Tibial nerve (tissue), 4 donors: ENCODE measurements at places on chromosomes 3 and 15. TPM values are rescaled to one million over a fixed set of nuclear protein-coding genes. Genes with fewer than 3 reads are reported as not detected.

Gene HRG
- not detected for total RNA-seq

Gene SERPINI2
- total RNA-seq, result not detected

Gene MAPKBP1
- total RNA-seq, result 45.3 TPM

- DNase-seq, result no peak
These were observed 60.9 kb downstream of the TGFBR2 start for GRCh38 chr3:30667280-30667651.

GRCh38 chr15:90000186-90001001, 730 bp upstream of the ZNF710 start:
- DNase-seq, result no peak

- no peak for DNase-seq
These were observed 20.7 kb downstream of the TBC1D2B start for GRCh38 chr15:78056714-78057269.

DNA sequence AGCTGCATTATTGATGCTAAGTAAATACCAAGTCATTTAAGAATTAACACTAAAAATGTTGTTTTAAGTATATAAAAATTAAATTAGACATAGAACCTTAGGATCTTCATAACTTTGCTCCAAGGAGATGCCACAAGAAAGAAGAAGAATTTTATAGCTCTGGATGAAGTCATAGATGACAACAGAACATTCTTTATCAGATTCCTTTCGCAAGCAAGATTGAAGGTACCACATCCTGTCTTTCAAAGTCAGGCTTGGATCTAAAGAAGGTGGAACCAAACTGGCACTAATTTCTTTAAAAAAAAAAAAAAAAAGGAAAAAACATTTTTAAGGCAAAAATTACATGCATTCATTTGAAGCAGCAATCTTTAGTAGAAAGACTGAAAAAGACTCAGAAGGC, 62.5 kb downstream of the POLQ start:
- DNase-seq, result no peak

Gene CAV3
- total RNA-seq, result not detected

- DNase-seq, result no peak
These were observed 107.6 kb upstream of the BFSP2 start for GRCh38 chr3:133292296-133292695.

- peak; percentile 8 for DNase-seq
These were observed 155.9 kb upstream of the FEZF2 start for GRCh38 chr3:62529230-62529629.

- peak; percentile 45 for DNase-seq
These were observed 46.6 kb upstream of the MDFIC2 start for GRCh38 chr3:70358978-70359580.

Gene CD200
- total RNA-seq, result 12.6 TPM

DNA sequence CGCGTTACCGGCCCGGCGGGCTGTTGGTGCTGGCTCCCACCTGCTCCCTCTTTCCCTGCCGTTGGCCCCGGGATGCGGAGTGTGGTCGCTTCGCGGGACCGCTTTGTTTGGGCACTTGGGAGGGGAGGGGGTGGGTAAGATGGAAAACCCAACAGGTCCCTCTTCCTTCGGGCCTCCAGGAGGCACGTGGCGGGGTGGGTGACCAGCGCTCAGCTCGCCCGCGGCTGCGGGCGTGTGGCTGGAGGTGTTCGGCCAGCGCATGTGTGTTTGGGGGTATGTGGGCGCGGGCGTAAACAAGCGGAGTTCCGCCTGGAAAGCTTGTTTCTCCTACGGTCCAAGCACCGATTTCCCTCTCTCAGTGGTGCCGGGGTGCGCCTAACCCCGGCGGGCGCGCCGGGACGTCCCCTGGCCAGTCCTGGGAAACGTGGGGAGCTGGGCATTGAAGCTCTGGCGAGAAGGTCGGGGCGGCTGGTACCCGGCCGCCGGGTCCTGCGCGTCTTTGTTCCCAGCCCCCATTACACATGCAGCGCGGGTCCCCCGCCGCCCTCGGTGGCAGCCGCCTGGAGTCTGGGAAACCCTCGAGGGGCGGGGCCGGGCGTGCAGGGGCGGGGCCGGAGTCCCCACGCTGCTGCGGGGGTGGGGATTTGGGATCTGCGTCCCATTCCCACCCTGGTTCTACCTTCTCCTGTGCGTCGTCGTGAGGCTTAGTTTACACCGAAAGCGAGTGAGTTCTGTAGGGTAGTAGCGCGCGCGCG, 1.4 kb downstream of the ACVR2B start:
- peak; percentile 57 for DNase-seq

GRCh38 chr3:129271674-129272073, 7.0 kb upstream of the HMCES start:
- no peak for DNase-seq

DNA sequence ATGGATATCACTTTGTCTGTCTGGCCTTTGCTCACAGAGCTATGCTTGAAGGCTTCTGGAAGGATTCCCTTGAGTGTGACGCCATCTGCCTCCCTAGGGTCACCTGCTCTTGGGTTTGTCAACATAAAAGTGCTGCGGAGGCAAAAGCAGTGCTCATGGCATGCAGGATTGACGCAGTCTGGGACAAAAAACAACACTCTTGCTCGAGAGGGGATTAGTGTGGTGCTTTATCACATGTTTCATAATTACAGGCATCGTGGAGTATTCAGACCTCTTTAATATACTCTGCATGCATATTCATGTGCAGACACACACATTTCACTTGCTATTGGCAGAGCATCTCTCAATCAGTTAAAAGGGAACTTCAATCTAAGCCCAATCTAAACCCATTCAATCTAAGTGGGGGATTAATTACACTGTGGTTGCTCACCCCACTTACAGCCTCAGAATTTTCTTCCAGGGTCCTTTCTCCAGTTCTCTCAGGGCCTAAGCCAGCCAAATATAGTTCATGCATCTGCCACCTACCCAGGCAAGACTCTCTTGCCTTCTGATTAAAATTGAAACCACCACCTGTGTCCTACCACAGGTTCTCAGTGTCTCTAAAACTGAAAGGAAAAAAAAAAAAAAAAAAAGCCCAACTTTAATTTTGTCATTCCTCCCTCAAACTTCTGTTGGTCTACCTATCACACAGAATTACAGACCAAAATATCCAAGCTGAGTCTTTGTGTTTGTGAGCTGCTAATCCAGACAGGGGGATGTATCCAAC, 75.6 kb downstream of the BFSP2 start:
- peak; percentile 15 for DNase-seq

GRCh38 chr3:25663869-25664811, 567 bp downstream of the TOP2B start:
- DNase-seq, result peak; percentile 53

Gene FGD5
- total RNA-seq, result 41.8 TPM

- no peak for DNase-seq
These were observed 35.7 kb downstream of the CCDC80 start for GRCh38 chr3:112605285-112605684.

DNA sequence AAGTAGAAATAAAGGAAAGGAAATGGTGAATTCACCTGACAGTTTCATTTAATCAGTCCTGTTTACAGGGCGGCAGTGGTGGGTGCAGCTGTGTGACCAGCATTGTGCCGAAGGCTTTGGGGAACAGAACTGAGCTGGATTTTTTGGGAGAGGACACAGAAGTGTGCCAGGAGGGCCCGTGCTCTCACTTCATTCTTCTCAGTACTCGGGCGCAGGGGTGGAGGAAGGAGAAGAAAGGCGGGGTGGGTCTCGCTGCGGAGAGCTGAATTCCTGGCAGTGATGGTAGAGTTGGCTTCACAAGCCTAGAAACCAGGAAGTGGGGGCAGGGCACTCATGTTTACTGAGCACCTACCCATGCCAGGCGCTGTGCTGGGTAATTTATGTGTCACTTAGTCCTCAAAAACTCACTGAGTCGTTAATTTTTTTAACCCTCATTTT, 64.6 kb downstream of the CRTC3 start:
- DNase-seq, result peak; percentile 61

Gene SLC15A2
- total RNA-seq, result 5.7 TPM

- no peak for DNase-seq
These were observed 199.8 kb downstream of the UBE2E2 start for GRCh38 chr3:23402728-23403492.

Gene TRPM1
- total RNA-seq, result not detected

Gene GOLGA6B
- total RNA-seq, result 0.42 TPM

DNA sequence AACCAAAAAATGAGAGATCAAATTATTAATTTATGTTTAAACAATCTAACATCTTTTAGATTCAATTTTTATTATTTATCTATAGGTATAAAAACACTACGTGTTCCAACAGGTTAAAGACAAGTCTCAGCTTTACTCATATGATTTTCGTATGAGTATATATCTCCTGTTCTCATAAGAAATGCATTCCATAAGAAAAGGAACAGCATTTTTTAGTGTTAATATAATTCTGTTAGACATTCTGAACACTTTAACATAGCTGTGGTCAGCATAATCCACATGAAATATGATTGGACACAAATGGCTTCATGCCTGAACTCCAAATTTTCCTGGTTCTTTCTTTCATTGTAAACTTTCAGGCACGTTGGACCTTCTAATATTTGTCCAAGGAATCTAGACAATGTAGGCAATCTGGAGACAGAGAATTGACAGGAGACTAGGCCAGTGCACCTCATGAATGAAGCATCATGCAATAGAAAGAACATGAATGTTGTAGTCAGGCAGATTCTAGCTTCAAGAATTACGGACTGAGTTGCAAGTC, 1122.0 kb upstream of the ALCAM start:
- no peak for DNase-seq

Gene WDR93
- total RNA-seq, result not detected

- no peak for DNase-seq
These were observed 11.6 kb downstream of the USP8 start for GRCh38 chr15:50435772-50436171.
